NCI-H1417 (cell line): ENCODE measurements at places on chromosomes 2 and 18.

GRCh38 chr2:72988041-72988440, 70.7 kb downstream of the EMX1 start:
- DNase-seq: no peak

DNA sequence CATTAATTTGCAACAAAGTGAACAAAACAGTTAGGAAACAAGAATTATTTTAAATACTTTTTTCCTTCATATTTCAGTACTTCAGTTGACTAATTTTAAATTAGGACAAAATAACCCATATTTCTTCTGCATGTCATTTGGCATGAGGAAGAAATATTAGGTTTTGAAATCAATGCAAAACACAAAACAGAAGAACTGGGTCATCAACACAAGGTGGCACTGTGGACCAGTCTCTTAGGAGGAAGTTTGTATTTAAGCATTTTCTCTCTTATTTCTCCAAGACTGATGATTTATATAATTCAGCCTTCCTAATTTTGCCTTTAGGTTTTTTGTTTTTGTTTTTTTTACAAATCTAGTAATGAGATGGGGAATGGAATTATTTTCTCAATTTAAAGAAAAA, 352.8 kb upstream of the KCNH7 start:
- peak; percentile 7 for DNase-seq

- DNase-seq: no peak
Observed at GRCh38 chr18:13369353-13369752, 150.8 kb downstream of the LDLRAD4 start.

GRCh38 chr2:138277062-138277461, 224.5 kb upstream of the SPOPL start:
- no peak for DNase-seq

DNA sequence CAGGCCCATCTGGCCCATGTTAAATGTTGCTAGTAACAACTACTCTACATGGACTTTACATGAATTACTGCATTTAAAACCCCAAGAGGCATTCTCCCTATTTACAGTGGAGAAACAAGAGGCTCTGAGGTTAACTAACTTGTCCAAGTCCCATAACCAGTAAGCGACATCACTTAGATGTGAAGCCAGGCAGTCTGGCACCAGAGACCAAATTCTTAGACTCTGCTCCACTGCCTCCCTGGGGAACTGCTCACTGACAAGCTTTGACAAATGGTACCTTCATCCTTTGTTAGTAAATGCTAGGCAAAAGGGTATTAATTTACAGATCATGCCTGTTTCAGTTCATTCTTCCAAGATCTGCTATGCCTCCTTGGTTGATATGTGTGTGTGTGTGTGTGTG, 124.8 kb downstream of the AFF3 start:
- peak; percentile 46 for DNase-seq

GRCh38 chr2:15667809-15668556, 76.3 kb downstream of the DDX1 start:
- no peak for DNase-seq

GRCh38 chr2:229856413-229856812, 65.4 kb downstream of the TRIP12 start:
- DNase-seq: no peak

GRCh38 chr2:225556461-225556860, 157.0 kb downstream of the NYAP2 start:
- no peak for DNase-seq

- no peak for DNase-seq
Observed at GRCh38 chr2:136389809-136390208, 271.9 kb upstream of the CXCR4 start.

- no peak for DNase-seq
Observed at GRCh38 chr2:152555048-152555447, 162.2 kb downstream of the PRPF40A start.

DNA sequence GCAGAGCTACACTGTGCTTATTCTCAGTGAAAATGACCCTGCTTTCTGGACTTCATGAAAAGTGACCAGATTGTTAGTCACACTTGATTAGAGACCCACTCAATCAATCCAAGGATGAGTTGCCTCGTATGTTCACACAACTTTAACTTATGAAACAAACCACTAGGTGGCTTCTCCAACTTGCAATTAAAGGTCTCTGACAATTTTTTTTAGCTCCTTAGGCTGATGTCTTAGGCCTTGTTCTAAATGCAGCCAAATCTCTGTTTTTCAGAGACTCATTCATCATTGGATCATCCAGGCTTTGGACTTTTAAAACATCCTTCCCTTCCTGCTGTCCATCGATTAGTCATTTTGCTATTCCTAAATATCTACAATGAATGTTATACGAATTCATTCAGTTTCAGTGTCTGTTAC, 63.4 kb downstream of the MREG start:
- DNase-seq: no peak

GRCh38 chr18:46297621-46298020, 193.4 kb downstream of the HAUS1 start:
- DNase-seq: no peak

GRCh38 chr18:36476433-36476832, 178.9 kb downstream of the FHOD3 start:
- no peak for DNase-seq
